T-helper 1 cell (primary cell): ENCODE measurements at places on chromosomes 4 and X.
A peak's percentile ranks its signal among the peaks of the same experiment; 100 is the strongest.

DNA sequence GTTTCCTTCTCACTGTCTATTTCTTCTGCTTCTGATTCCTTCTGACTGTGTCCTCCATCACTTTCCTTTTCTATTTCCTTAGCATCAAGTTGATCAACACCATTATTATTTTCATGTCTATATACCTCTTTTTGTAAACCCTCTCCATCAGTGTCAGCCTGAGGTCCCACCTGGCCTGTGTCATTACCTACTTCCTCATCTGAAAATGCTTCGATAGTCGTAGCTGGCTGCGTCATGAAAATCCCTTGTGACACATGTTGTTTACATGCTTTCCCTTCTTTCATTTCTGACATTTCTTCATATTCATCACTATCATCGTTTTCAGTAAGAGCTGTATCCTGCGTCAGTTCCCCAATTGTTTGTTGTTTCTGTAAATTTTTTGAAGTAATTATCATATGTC, 39.6 kb downstream of the RPGR start:
- no peak for DNase-seq

DNA sequence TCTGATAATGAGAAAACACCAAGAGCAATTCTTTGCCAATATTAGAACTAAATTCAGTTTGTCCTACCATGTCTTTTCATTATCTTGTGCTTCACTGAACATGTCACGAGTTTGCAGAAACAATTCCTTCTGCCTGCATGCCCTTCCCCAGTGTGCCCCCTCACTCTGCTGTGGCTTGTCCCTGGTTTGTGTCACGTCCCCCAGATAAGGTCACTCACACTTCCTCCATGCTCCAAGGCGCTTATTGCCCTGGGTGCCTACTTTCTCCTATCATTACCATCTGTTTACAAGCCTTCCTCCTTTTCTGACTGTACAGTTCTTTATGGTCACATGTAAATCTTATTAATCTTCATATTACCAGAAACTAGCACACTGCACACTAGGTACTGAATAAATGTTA, 394.1 kb downstream of the KCNIP4 start:
- DNase-seq: no peak

- DNase-seq: no peak
These were observed 23.8 kb downstream of the NUDT6 start for GRCh38 chr4:122898370-122899150.

DNA sequence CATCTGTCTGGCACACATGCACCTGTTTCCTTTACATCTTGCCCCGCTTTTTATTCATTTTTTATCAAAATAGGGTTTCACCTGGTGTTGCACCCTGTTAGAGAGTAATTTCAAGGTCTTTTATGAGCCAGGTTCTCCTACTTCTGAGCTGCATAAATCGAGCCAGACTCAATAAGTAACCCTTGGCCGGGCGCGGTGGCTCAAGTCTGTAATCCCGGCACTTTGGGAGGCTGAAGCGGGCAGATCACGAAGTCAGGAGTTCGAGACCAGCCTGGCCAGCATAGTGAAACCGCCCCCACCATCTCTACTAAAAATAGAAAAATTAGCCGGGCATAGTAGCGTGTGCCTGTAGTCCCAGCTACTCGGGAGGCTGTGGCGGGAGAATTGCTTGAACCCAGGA, 1.0 kb upstream of the PPP2R3B start:
- no peak for DNase-seq

- DNase-seq: no peak
These were observed 158.4 kb downstream of the PDHA2 start for GRCh38 chr4:95998311-95998710.

- no peak for DNase-seq
These were observed 11.5 kb downstream of the CXCL2 start for GRCh38 chr4:74087481-74087880.

DNA sequence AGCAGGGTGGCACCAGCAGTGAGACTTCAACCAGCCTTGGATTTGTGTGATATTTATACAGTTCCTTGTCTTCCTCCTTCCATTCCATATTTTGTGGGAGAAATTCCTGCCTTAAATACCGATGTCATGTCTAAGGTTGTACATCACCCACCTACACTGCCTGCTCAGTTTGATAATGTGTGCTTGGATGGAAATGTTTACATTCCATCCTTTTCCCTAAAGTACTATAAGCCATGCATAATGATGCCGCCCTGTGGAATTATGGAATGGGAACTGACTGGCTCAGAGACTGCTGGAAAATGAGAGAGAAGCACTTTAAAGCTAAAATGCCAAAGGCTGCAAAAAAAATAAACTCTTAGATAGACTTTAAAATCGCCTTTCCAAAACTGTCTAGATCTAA, 11.3 kb upstream of the GLUD2 start:
- DNase-seq: no peak

- DNase-seq: no peak
These were observed 351.2 kb downstream of the ARHGAP24 start for GRCh38 chr4:85826060-85826678.

DNA sequence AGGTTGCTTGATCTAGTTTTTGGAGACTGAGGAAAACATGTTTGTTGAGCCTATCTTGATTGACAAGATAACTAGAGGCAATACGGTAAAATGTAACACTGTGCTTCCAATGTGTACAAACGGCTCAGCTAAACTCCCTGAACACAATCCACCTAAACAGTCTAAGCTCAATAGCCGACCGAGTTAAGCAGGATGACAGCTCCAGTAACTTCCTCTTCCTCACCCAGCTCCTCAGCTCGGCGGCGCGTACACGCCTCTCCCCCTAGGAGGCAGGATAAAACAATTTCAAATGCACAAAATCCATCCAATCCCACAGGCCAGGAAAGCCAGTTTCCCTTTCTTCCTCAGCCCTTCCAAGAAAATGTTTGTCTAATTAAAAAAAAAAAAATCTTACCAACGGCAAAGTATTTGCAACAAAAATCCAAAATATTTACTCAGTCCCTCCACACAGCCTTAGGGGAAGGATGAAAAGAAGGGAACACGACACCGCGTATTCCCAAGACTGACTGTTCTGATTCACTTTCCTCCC, 1.0 kb downstream of the CNOT6L start:
- peak; percentile 16 for DNase-seq

DNA sequence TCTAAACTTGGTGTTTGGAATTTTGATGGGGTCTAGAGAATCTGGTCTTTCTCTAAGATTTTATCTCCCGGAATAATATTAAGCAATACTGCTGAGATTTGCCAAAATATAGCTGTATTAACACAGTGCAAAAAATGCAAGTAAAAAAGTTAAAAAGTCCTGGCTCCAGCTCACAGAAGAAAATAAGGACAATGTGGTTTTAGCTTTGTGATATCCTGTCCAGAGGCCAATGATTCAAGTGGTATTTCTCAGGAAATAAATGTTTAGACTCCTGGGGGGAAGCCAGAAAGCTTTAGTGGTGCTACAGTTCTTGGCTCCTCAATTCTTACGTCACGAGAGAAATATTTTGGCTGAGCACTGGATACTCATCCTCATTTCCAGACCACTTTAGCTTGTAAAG, 40.9 kb upstream of the IL13RA2 start:
- no peak for DNase-seq

- no peak for DNase-seq
These were observed 181.5 kb downstream of the GC start for GRCh38 chr4:71602289-71602900.

DNA sequence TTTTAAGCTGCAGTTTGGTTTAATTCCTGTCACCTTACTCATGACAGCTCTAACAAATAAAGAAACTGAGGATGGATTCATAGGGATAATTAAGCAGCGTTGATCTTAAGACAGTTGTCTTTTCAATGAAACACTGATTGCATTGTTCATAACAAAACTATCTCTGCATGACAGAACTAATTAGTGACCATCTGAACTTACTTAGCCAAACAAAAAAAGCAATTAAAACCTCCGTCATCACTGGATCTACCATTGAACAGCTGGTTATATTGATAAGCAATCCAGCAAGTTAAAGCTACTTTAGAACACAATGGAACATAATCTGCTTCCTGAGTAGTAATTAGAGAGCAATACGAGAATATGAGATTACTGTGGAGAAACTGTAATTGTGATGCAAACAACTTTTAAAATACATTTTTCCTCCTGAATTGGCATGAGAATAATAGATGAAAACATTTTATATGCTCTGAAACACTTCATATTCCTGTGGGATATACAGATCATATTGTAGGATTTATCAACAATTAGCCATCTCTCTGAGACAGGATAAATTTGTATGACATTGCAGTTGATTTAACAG, 2576.8 kb downstream of the PCDH7 start:
- no peak for DNase-seq

DNA sequence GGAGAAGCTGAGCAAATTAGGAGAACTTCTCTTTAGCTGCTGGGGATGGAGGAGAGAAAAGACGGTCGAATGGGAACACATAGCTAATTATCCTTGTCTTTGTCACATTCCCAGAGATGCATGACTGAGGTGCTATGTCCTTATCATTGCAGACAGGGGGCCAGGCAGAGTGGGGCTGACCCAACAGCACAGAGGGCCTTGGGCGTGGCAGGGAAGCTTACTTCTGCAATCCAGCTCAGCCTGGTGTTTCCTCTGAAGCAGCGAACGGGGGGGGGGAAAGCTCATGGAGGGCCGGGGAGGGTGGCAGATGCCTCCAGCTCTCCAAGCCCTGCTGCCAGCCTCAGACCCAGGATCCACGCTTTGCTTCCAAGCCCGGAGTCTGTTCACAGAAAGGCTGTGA, 50.8 kb upstream of the HOPX start:
- DNase-seq: no peak

DNA sequence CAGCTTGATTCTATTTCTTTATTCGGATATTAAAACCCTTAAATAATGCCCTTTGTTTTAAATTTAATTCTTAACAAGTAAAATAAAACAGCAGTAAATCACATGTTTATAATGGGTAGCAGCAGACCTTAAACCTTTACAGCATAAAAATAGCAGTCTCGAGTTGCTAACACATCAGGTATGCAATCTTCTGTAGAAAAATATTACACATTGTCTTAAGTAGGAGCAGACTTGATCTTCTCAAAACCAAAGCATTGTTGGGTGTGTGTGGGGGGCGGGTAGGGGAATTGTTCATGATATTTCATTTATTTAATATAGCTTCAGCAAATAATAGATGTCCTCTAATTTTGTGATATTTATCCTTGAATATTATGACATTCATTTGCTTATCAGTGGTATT, 331.4 kb downstream of the PCDH7 start:
- DNase-seq: no peak

DNA sequence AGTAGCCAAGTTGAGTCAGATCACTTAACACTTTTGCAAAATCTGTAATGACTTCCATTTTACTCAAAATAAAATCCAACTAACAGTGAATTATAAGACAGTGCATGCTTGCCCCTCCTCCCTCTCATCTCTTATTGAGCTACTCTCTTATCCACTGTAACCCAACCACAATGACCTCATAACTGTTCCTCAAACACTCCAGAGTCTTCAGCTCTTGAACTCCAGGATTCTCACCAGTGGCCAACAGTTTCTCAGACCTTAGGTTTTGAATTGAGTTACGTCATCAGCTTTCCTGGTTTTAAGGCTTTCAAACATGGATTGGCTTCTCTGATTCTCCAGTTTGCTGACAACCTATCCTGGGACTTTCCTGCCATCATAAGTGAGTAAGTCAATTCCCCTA, 938.3 kb downstream of the RAB28 start:
- DNase-seq: no peak

DNA sequence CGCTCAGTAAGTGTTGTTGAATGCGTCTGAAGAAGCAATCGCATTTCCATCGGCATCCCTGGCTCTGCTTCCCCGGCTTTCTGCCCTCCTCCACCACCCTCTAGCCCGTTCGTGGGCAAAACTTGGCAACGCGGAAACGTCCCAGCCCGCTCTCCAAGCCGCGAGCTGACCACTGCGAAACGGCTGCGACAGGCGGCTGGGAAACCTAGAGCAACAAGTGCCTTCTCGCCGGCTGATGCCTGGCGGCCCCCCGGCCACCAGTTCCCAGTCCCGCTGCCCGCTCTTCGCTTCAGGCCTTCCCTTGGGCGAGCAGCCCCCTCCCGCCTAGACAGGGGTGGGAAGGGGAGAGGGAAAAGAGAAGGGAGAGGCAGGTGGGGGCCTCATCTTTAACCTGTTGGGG, 837 bp downstream of the CITED1 start:
- DNase-seq: no peak

DNA sequence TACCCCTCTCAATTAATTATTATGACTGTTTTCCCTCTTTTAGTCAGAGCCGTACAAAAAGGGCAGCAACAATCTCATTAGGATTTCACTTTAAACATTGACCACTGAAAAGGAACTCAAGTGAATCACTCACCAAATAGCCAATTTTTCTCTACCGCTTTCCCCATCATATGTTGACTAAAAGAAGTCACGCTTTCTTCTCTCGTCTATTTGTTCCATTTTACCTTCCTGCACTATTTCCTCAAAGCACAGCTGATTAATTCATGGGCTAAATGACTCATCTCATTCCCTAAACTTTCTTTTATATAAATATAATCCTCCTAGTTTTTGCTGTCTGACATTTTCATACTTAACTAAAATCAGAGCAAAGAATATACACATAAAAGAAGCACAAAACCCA, 8.2 kb downstream of the MID1 start:
- DNase-seq: no peak

DNA sequence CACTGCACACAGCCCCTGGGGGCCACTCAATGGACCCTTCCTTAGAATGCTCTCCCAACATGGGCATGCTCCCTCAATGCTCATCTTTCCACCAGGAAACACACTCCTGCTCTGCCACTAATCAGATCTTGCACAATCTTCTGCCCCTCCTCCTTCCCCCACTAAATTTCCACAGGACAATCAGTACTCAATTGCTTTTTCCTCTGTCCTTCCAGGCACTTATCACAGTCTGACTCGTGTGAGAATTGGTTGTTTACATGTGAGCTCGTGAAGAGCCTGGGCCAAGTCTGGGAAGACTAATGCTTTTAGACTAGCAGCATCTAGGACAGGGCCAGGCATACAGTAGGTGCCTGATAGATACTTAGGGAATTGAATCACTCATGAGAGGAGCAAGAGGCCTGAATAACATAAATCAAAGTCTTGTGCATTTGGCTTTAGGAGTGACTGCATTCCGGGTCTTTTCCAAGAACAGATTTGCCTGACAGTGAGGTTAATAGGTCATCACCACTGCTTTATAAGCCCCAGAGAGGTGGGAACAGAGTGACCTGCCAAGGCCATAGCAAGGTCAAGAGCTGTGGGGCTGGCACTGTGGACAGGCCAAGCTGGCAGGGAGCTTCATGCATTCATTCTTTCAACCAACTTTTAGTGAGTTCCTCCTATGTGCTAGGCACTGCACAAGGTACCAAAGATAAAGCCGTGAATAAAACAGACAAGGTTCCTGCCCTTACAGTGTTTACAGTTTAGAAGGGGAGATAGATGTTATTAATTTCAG, 55.0 kb downstream of the PRPS1 start:
- DNase-seq: no peak

DNA sequence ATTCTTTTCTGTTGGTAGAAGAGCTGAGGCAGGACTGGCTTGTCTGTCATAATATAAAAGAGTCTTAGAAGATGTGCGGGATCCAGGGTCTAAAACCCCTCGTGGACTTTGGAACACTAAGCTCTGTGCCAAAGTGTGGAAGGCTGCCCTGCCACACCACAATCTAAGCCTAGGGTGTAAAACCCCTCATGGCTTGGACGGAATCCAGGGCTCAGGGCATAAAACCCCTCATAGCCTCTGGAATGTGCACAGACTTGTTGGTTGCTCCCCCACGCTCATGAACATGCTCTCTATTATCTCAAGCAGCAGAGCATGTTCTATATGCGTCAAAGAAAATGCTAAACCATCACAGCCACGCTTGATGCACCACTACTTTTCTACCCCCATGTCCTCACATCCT, 483.6 kb downstream of the GABRG1 start:
- DNase-seq: no peak
